KBM-7 (cell line): ENCODE measurements at places on chromosomes 6 and 20.
A peak's percentile ranks its signal among the peaks of the same experiment; 100 is the strongest.

- no peak for DNase-seq
Observed at GRCh38 chr6:27043244-27043643, 204.3 kb upstream of the PRSS16 start.

DNA sequence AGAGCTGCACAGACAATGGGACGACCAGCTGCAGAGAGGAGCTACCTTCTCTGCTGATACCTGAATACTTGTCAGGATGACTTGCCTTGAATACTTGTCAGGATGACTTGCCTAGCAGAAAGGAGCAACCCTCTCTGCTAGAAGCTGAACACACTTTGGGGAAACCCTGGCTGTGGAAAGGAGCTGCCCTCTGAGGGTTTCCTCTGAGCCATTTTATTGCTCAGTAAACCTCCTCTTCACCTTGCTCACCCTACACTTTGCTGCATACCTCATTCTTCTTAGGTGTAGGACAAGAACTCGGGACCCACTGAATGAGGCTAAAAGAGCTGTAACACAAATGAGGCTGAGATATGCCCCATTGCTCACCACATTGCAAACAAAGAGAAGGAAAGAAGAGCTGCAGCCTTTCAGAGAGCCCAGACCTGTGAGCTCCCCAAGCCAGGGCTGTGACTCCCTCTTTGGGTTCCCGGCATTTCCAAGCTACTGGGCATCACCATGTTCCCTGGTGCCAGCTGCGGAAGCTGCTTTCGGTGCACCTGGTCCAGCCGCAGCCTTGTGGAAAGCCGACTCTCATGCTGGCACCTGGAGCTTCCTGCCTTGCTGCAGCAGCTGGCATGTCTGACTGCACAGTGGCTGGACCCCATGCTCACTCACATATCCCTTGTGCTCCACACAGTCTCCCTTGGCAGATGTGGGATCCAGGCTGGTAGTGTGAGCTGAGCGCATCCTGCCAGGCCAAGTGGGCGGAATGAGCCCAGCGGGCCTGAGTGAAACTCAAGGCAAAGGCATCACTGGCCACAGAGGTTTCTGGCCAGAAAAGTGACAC, 106.7 kb upstream of the AHI1 start:
- no peak for DNase-seq

DNA sequence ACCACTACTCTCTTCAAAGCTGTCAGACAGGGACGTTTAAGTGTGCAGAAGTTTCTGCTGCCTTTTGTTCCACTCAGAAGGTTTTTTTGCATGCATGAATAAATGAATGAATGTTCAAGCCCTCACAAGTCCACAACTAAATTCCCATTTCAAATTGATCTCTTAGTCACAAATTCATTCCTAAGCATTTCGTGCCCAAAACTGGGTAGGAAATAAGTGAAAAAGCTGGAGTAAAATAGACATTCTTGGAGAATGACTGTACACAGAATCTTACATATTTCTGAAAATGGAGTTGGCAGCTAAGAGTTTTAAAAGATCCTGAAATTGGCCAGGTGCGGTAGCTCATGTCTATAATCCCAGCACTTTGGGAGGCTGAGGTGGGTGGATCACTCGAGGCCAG, 117.6 kb downstream of the PERP start:
- DNase-seq: no peak

- no peak for DNase-seq
Observed at GRCh38 chr6:15153191-15153590, 92.7 kb upstream of the JARID2 start.

- no peak for DNase-seq
Observed at GRCh38 chr6:56808871-56809359, 146.0 kb upstream of the BEND6 start.

GRCh38 chr6:167936051-167936450, 61.4 kb upstream of the KIF25 start:
- DNase-seq: no peak

DNA sequence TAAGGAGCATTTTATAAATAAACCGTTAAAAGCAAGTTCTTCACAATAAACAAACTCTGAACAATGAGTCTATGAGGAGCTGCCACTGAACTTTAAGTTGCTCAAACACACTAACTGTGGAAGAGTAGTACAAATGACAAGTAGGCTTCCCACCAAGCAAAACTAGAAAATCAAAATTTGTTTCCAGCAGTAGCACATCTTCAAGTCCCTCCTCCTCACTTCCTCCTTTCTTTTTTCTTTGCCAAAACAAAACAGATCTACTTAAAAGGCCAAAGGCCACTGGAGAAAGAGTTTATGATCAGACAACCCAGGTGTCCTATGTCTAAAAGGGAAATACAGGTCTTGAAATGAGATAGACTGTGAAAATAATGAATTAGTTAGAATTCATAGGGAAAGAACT, 17.1 kb upstream of the FAM135A start:
- DNase-seq: no peak

- DNase-seq: no peak
Observed at GRCh38 chr6:36739947-36740817, 42.6 kb downstream of the RAB44 start.

- DNase-seq: no peak
Observed at GRCh38 chr20:7291323-7291943, 523.9 kb downstream of the BMP2 start.

DNA sequence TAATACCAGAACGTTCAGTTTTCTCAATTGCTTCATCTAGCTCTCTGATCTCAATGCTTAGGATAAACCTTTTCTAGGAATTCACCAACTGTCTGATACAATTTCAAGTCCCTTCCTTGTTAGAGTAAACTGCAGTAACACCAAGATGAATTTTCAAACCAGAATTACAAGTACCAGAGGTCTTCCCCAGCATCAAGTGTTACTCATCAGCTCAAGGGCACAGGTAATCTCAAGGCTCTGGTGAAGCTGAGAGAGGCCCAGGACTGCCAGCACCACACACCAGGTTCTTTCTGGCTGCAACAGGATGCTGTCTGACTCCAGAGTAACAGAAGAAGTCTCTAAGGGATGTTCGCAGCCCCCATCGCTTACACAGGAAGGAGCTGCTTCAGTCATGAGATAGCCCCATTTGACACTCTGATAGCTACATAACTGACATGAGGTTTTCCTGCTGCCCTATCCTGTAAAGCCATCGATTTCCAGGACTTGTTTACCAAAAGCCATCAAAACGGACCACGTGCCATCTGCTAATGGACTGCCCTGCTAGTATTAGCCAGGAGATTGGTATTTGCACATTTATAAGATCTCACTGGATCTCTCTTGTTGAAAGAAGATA, 549.4 kb downstream of the UTRN start:
- no peak for DNase-seq

- DNase-seq: no peak
Observed at GRCh38 chr20:45779011-45779915, 12.4 kb downstream of the WFDC3 start.

DNA sequence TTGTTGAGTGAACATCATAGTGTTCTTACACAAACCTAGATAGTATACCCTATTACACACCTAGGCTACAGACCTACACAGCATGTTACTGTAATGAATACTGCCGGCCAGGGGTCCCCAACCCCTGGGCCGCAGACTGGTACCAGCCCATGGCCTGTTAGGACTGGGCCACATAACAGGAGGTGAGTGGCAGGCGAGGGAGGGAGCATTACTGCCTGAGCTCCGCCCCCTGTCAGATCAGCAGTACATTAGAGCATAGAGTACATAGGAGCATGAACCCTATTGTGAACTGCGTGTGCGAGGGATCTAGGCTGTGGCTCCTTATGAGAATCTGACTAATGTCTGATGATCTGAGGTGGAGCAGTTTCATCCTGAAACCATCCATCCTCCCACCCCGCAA, 126.3 kb downstream of the PRND start:
- no peak for DNase-seq

- no peak for DNase-seq
Observed at GRCh38 chr20:7843613-7844012, 96.6 kb downstream of the HAO1 start.

- DNase-seq: no peak
Observed at GRCh38 chr6:93676581-93676980, 257.2 kb upstream of the EPHA7 start.

DNA sequence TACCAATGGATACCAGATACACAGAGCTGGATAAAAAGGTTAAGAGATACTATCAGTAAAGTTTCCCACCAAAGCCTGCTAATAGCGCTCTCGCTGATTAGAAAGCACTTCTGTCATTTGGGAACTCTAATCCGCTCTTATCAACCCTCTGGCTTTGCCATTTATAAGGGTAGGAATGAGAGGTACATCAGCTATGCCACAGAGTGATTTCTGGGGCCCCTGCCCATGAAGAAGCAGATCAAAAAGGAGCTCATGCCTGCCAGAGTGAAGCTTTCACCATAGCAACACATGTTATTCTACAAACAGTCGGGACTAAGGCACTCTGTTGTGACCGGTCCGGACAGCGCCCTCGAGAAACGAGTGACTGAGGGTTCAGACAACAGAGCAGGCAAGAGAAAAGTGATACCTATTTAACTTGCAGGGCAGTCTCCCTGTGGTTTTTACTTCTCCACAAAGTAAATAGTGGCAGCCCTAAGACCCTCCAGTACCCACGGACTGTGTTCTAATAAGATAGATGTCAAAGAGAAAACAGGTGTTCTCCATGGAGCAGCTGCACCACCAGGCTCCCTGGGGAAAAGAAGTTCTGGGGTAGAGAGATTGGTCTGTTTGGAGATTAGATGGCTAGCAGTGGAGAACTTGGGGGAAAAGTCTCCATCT, 5.6 kb downstream of the TRAM2 start:
- no peak for DNase-seq

GRCh38 chr20:42688576-42688975, 501.1 kb downstream of the PTPRT start:
- DNase-seq: no peak

DNA sequence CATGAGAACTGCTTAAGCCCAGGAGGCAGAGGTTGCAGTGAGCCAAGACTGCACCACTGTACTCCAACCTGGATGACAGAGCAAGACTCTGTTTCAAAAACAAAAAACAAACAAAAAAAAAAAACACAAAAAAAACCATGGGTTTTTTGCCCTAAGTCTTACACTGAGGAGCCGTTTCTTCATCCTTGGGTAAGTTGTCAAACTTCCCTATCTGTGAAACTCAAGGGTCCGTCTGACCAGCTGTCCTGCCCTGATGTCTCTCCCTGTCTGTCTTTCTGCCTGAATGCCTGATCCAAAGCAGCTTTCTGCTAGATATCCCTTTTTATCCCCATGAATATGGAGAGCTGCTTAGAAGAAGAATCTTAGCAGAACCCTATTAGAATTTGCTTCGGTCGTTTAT, 41.3 kb upstream of the CLDN20 start:
- DNase-seq: no peak

- DNase-seq: no peak
Observed at GRCh38 chr6:29974901-29975560, 32.7 kb downstream of the HLA-A start.

- DNase-seq: no peak
Observed at GRCh38 chr6:99178168-99178567, 171.3 kb downstream of the FAXC start.

DNA sequence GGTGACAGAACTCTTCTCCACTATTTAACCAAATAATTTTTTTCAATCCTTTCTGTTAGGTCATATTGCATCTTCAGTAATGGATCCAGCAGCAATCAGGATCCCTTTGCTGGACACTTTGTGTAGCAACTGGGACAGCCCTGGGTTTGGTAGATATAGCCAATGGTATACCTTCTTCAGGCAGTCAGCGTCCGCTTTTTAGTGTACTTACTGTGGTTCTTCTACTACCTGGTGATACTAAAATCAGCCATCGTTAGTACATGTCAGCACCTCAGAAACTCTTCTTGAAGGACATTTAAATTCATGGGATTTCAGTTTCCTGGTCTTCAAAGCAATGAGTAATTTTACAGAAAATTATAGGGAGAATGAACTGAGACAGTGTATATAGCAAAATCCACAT, 93.5 kb downstream of the ADGRG6 start:
- no peak for DNase-seq

DNA sequence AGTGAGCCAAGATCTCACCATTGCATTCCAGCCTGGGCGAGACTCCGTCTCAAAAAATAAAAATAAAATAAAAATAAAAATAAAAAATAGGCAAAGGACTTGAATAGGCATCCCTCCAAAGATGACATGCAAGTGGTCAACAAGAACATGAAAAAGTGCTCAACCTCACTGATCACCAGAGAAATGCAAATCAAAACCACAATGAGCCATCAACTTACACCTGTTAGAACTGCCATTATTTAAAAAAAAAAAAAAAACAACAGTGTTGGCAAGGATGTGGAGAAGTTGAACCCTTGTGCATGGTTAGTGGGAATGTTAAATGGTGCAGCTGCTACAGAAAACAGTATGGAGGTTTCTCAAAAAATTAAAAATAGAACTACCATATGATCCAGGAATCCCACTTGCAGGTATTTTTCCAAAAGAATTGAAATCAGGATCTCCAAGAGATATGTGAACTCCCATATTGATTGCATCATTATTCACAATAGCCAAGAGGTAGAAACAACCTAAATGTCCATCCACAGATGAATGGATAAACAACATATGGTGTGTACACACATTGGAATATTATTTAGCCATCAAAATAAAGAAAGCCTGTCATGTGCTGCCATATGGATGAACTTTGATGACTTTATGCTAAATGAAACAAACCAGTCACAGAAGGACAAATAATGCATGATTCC, 2.8 kb downstream of the C20orf203 start:
- no peak for DNase-seq

- no peak for DNase-seq
Observed at GRCh38 chr6:128097009-128097408, 196.2 kb upstream of the THEMIS start.

DNA sequence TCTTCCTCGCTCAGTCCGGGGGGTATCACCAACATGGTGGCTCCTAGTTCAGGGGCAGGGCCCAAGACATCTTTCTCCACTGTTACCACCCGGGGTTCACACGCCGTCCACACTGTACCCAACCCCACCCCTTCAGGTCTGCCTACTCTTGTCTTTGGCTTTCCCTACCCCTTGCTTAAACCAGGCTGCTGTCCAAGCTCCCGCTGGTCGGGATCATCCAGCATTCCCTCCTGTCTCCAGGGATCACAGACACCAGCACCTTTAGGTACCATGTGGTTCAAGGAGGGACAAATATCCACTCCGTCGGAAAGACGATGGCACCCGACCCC, 395 bp downstream of the NELFE start:
- DNase-seq: no peak

DNA sequence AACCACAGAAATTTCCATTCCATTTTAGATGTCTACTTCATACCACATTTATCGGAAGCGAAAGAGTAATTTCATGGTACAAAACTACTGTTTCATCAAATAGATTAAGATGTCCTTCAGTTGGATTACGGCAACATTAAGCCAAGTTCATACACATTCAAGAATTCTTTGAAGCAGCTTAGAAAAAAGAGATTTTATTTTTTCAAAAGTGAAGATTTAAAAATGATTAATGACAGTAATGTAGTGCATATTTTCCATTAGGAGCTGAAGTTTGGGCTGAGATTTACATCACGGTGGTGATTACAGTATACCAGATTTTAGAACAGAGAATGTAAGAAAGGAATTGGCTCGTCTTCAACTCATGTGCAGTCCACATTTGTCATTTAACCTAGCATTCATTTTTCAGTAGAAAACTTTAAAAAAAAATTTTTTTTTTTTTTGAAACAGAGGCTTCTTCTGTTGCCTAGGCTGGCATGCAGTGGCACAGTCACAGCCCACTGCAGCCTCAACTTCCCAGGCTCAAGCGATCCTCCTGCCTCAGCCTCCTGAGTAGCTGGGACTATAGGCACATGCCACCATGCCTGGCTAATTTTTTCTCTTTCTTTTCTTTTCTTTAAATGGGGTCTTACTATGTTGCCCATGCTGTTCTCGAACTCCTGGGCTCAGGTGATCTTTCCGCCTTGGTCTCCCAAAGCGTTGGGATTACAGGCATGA, 1.9 kb downstream of the SYNJ2 start:
- DNase-seq: no peak

GRCh38 chr6:134035823-134036296, 16.6 kb downstream of the SLC2A12 start:
- no peak for DNase-seq

- DNase-seq: peak; percentile 61
Observed at GRCh38 chr6:157034436-157035230, 257.5 kb downstream of the ARID1B start.
